ENCODE measurements at places on chromosomes 4 and X.

DNA sequence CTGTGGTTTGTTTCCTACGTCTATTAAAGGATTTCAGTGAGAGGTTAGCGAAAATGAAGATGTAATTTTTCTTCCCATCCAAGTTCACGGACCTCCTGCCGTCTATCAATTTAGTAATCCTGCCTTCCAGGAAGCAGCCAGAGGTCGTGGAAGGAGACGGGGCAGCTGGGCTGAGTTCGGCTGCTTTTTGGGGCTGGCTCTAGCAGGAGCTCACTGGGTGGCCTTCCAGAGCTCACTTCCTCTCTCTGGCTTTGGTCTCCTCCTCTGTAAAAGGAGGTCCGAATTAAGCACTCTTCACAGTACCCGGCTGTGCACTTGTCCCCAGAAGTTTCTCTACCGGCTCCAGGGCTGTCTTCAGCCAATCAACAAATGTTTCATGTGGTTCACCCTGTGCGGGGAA lies 295.4 kb downstream of the BCOR start:
- DNase-seq = no peak

GRCh38 chrX:41922431-41923151 lies 763 bp downstream of the CASK start:
- peak; percentile 50 for DNase-seq

DNA sequence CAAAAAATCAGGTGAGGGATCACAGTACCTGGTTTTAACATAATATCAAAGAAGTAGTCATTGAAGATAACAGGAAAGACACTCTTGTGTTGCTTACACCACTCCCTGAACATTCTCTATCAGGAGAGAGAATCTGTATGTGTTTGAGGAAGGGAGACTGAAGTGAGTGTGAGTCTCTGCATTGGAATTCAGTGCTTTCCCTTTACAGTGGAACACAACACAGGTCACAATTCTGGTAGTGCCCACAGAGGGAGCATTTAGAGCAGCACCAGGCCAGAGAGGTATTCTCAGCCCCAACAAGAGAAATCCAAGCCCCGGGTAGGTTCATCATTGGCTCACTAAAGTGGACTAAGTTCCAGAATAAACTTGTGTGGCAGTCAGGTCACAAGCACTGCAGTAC lies 64.7 kb upstream of the UBQLN2 start:
- no peak for DNase-seq

- DNase-seq = no peak
Measured at GRCh38 chrX:119402588-119402987, 3.5 kb downstream of the SLC25A43 start.

- DNase-seq = no peak
Measured at GRCh38 chr4:138646383-138646782, 369.2 kb upstream of the NOCT start.

DNA sequence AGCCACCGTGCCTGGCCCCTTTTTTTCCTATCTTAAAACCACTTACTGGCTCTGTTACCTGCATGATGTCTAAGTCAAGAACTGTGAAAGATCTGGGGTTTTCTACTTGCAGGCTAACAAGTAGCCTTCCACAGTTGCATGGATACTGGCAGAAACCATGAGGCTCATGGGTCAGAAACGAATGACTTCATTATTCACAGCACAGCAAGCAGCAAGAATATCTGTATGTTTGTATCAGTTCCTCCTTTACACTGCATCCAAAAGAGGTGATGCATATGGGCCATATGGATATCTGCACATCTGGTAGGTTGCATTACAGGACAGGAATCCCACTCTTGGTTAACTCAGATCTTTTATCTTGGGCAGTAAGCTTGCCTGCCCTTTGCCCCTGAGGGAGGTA lies 154.9 kb upstream of the NUDT6 start:
- DNase-seq = no peak

- no peak for DNase-seq
Measured at GRCh38 chr4:11635342-11635741, 206.6 kb upstream of the HS3ST1 start.

GRCh38 chr4:39699687-39700409 lies 1.9 kb downstream of the UBE2K start:
- DNase-seq = no peak

- DNase-seq = no peak
Measured at GRCh38 chr4:100422894-100423293, 94.9 kb downstream of the EMCN start.

- DNase-seq = no peak
Measured at GRCh38 chr4:7048642-7049041, 5.5 kb downstream of the TADA2B start.

GRCh38 chrX:110320381-110320987 lies 2.6 kb upstream of the AMMECR1 start:
- DNase-seq = no peak

- DNase-seq = peak; percentile 83
Measured at GRCh38 chrX:34656842-34657725, at the start of gene TMEM47. Gene TMEM47 (minus strand): TSS chrX:34657285. CDS start chrX:34657029, 256 bp downstream.

DNA sequence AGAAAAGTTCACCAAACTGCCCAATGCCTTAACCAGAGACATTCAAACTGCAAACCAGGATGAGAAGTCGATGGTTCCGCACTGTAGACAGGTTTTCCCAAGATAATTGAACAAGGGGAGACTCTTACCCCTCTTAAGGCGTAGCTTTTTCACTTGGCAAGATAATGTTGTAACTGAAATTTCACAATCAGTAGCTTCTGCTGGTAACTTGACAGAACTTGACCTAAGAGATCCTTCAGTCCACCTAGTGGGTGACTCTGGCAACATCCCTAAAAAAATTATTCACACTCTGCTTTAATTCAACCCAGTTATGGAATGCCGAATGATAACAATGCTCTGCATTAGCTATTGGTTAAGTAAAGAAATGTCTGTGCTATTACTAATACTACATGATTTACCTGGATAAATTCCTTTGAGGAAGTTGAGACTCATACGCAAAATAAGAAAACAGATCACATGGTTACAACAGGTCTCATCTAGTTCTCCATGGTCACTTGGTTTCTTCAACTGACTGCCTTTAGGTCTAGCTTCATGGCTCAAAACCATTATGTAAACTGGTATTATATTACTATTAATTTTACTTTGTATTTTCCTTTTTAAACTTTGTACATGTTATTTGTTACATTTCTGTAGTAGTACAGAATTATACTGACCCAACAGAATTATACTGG lies 9.1 kb downstream of the ELF2 start:
- no peak for DNase-seq

DNA sequence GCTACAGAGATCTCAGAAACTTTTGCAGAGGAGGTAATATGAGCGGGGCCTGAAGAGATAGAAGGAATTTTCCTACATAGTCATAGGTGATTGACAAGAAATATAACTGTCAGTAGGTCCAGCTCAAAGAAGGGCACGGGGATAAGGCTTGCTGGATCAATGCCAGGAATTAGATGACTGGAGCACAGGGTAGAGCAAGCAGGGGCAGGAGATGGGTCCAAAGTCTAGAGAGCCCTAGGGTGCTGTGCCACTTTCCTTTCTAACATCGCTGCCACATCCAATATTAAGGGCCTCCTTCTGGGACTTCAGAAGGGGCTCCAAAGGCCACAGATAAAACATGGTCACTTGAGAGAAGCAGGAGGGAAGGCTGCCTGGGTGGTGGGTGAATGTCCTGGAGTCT lies 402.2 kb downstream of the MID1IP1 start:
- no peak for DNase-seq

DNA sequence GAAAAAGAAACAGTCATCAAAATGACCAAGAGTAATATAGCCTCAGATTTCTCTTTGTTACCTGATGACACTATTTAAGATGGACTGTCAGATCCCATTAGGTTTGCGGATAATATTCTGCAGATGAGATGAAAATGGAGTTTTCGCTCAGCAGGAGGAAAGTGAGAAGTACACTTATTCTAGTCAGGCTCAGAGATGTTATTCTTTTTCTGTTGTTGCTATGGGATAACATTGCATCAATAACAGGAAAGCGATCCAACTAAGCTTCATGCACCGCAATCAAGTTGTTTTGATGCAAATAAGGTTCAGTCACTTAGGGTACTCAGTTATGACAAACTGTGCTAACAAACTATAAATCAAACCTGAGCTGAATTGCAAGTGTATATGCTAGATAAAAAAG lies 415.0 kb downstream of the CCSER1 start:
- no peak for DNase-seq

- no peak for DNase-seq
Measured at GRCh38 chr4:106058921-106059320, 163.7 kb downstream of the NPNT start.

GRCh38 chr4:96767815-96768480 lies 928.1 kb downstream of the PDHA2 start:
- DNase-seq = no peak

- no peak for DNase-seq
Measured at GRCh38 chr4:151717314-151717713, 43.5 kb downstream of the GATB start.

DNA sequence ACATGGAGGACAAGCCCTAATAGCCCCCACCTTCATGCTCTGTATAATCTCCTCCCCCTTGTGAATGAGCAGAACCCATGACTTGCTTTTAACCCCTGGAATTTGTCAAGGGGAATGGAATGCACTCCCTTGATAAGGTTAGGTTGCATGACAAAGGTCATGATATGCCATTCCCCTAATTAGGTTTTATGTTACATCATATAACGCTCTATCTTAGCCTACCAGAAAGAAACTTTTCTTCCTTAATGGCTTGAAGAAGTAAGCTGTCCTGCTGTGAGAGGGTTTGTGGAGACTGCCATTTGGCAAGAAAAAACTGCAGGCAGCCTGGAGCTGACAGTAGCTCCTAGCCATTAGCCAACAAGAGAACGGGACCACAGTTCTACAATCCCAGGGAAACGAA lies 399.8 kb upstream of the MAD2L1 start:
- no peak for DNase-seq

DNA sequence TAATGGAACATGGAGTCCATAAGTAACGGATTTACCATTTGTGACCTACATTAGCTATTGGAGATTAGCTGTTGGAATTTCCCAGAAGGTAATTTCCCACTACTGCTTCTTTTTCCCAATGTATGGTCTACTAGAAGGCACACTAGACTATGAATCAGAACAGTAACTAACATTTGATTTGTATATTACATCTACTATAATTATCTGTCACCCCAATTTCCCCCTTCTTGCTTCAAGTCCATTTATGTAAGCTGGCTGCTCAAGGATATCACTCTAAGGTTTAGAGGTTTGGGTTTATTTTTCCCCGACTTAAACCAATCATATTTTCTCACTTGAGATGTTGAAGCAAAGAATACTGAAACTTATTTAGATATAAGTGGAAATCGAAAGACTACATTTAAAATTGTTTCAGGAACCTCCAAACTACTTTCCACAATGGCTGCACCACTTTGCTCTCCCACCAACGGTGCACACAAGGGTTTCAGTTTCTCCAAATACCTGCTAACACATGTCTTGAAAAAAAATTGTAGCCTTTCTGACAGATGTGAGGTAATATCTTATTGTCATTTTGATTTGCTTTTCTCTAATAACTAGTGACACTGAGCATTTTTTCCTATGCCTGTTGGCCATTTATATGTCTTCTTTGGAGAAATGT lies 33.3 kb upstream of the H2AZ1 start:
- DNase-seq = no peak

GRCh38 chr4:88735564-88735963 lies 37.9 kb upstream of the NAP1L5 start:
- DNase-seq = no peak

DNA sequence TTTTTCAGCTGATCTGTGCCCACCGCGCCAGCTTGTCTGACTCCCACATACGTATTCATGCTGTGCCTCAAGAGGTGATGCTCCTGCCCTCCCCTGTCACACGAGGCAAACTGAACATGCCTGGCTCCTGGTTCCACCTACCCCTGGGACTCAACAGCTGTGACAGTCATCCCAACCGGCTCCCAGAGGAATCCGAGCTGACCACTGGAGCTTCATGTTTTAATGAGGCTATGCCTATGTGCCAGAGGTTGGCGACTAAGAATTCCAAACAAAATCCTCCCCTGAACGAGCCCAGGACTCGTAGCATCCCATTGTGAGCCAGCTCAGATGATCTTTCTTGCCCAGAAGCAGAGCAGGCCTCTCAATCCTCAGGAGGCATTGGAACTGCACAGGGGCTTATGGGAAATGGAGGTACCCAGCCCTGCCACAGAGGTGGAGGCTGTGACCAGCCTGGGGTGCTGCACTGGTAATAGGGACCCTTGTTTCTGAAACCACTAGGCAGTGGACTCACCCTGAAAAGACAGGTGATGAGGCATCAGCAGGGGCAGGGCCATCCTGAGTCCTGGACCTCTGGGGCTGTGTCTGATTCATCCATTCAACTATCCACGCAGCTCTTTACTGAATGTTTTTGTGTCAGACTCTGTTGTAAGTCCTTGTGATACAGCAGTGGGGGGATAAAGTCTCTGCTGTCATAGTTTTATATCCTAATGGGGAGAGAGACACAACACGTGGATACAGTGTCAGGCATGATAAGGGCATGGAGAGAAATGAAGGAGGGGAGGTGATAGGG lies 325.0 kb downstream of the EVC2 start:
- DNase-seq = no peak

- DNase-seq = peak; percentile 77
Measured at GRCh38 chr4:76067652-76068286, 6.7 kb upstream of the ART3 start.

DNA sequence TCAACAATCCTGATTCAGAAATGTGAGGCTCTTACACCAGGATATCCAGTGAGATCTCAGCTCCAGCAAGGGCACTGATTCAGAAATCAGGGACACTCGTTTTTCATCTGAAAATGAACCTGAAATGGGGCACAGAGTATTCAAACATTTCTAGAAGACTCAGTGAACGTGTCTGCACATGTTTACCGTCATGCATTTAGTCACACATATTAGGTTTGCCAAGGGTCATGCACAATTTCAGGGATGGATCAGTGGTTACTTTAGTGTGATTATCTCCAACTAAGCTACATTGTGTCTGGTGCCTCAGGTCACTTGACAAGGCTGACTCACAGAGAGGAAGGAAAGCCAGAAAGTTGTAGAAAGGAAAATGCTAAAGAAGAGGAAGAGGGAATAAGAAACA lies 33.6 kb upstream of the SPANXN2 start:
- no peak for DNase-seq

Data from femur (tissue), 1 donor.